Activated CD8-positive, alpha-beta memory T cell treated with anti-CD3 and anti-CD28 coated beads, Interleukin-2, amount 10 ng/mL, durations not matched to agents 7 days and 5 days (primary cell): ENCODE measurements at places on chromosomes 12 and 14.

- DNase-seq = no peak
These were observed 7.3 kb upstream of the FRMD6 start for GRCh38 chr14:51644217-51644933.

DNA sequence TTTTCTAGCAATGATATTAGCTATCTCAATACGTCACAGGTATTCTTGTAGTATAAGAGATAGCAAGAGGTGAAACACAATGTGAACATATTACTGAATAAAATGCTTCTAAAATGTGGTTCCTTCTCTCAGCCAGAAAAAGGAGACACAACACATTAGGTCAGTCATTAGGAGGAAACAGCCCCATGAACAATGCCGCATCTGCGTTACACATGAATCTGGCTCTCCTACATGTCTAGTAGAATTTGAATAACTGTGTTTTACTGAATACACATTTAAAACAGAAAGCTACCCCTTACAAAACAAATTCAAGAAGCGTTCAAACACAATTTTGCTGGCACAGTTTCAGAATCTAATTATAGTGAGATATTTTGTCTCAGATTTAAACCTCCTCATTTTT is 51.6 kb downstream of the EFCAB11 start:
- DNase-seq = no peak

DNA sequence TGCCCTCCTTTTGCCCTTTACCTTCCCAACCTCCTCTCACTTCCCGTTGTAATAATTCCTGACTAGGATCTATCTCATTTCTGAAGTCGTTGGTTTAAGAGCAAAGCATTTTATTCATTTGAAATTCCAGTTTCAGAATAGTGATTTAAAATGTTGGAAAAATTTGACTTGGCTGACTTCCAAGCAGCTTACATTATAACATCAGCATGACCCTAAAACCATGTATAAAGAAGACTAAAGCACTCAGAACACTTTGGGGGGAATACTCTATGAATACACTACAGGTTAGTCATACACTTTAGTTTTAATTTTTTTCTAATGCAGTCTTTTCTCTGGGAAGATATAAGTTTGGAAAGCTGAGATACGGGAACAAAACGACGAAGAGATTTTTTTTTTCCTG is 161.1 kb downstream of the BTG1 start:
- DNase-seq = no peak

GRCh38 chr14:71139294-71139946 is 232.2 kb downstream of the PCNX1 start:
- DNase-seq = no peak

GRCh38 chr12:96073346-96074330 is 38.3 kb upstream of the LTA4H start:
- DNase-seq = no peak

GRCh38 chr14:79581912-79582576 is 629.3 kb downstream of the DIO2 start:
- no peak for DNase-seq

GRCh38 chr12:107684990-107685359 is 624 bp upstream of the PWP1 start:
- DNase-seq = peak; percentile 43

GRCh38 chr14:52369305-52369801 is 55.2 kb downstream of the PTGER2 start:
- no peak for DNase-seq

DNA sequence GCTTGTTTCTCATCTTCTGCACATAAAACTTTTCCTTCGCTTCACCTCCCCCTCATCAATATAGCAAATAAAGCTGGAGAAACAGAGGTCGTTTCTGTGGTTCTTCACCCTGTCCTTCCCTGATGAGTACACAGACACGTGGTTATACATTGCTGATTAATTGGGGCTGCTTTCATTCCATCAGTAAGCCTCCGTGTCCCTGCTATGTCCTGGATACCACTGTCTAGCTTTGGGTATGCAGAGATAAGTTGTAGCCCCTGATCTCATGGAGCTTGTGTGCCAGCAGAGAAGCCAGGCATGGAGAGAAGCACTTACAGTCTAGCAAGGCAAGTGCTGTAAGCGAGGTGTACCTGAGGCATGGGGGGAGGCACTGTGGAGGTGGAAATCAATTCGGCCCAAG is 108.4 kb downstream of the EXOC5 start:
- no peak for DNase-seq

GRCh38 chr14:35959835-35960234 is 133.7 kb downstream of the BRMS1L start:
- no peak for DNase-seq

DNA sequence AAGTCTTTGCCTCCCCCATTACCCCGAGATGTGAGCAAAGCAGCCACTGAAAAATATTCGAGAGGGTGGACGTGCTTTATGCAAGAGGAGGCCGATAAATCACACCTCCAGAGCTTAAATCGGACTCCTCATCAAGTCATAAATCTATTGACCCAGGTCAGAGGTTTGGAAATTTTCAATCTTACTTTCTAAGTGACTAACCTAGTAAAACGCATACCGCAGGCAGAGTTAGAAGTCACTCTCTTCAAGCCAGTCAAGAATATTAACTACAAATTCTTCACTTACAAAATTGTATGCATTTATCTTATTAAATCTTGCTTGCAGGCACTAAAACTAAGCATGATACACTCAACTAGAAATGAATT is 34.9 kb downstream of the GPHB5 start:
- no peak for DNase-seq

GRCh38 chr14:100686858-100687257 is 39.8 kb upstream of the DLK1 start:
- DNase-seq = no peak

- DNase-seq = peak; percentile 47
These were observed 14.2 kb upstream of the NEK9 start for GRCh38 chr14:75141062-75141461.

GRCh38 chr12:509500-509899 is 49.8 kb downstream of the B4GALNT3 start:
- no peak for DNase-seq

GRCh38 chr14:104342435-104343293 is 204.3 kb downstream of the KIF26A start:
- DNase-seq = no peak

DNA sequence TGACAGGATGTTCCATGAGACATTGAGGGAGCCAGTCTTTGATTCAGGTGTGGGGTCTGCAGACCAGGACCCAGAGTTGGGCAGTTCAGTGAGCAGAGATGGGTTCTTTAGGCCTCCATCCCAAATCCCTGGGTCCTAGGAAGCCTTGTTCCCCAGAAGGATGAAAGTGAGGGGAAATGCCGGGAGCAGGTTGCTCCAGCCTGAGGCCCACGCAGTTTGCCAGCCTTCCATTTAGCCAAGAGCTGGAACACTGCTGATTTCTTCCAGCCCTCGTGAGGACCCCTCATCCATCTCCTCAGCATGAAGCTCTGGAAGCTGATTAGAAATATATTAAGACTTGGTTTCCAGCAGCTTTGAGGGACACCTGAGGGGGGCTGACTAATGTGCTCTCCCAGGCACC is 12.1 kb downstream of the C14orf132 start:
- no peak for DNase-seq

DNA sequence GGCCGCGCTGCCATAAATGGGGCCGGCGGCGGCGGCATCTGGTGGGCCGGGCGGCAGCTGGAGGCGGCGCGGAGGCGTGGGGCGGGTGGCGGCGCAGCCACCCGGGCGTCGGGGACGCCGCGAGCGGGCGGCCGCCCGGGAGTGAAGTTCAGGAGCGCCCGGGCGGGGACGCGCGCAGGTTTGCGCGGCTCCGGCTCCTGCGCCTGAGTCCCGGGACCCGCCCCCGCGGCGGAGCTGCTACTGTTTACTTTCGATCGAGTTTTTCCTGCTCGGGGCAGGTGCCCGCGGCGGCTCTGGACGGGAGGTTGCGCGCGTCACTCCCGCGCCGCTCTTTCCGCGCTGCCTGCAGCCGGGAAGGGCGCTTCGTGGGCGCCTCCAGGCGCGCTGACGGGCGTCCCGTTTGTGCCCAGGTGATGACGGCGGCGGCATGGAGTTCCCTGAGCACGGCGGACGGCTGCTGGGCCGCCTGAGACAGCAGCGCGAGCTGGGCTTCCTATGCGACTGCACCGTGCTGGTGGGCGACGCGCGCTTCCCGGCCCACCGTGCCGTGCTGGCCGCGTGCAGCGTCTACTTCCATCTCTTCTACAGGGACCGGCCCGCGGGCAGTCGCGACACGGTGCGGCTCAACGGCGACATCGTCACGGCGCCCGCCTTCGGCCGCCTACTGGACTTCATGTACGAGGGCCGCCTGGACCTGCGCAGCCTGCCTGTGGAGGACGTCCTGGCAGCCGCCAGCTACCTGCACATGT is at the start of gene ZBTB42:
Gene ZBTB42 (plus strand): TSS at position 331 of the 749 bp plus-strand sequence. CDS start 97 bp downstream, at position 428.
- peak; percentile 78 for DNase-seq
